ENCODE measurements at places on chromosomes 12 and 14. TPM values are rescaled to one million over a fixed set of nuclear protein-coding genes. Genes with fewer than 3 reads are reported as not detected.

DNA sequence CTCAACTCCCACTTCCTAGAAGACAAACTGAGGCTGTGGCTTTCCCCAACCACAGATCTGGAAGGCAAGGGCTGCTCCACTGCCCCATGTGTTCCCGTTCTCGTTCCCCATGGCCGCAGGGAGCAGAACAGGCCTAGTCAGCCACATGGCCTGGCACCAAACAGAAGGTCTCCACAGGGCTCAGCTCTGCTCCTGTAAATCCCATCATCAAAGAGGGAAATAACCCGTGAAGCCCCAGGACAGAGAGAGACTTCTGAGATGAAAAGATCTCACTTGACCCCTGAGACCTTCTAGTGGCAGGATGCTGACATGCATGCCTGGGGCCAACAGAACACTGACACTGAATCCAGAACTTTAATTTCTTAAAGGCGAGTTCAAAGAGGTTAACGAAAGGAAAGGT lies 68.9 kb downstream of the BCL11B start:
- DNase-seq, result no peak

The WNT1 gene
- total RNA-seq, result 1.2 TPM

GRCh38 chr12:20280515-20280914 lies 87.8 kb upstream of the PDE3A start:
- DNase-seq, result no peak

DNA sequence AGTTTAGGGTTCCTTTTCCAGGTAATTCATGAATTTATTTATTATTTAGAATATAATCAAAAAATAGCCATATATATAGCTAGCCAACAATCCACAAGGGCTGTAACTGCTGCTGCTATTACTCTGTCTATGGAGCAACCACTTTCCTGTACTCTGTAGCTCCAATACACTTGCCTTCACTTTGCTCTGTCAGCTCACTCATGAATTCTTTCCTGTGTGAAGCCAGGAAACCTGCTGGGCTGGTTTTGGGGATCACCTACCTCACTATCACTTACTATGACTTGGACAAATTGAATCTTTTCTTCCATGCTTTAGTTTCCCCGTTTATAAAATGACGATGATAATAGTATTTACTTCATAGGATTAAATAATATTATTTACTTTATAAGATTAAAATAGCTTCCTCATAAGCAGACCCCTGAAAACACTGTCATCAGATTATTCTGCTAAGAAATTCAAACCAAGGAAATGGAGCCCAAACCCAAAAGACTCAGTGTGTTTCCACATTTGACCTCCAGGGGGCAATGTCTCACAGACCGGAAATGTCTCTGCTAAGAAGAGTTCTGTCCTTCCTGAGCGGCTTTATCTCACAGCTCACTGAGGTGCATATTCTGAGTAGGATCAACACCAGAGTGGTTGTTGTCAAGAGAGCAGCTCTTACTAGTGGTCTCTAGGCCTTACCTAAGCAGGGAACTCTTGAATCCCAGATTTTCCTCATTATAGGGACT lies 457.1 kb downstream of the DAD1 start:
- peak; percentile 40 for DNase-seq

DNA sequence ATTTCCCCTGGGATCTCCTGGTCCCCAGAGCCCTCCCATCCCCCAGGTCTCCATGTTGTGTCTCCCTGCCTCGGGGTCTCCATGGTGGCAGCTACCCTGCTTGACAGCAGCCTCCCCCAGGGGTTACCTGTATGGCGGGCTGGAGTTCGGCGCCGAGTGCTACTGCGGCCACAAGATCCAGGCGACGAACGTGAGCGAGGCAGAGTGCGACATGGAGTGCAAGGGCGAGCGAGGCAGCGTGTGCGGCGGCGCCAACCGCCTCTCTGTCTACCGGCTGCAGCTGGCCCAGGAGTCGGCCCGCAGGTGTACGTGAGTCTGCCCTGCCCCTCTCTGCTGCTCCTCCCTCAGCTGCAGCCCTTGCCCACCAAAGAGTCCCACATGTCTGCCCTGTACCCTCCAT lies 80.9 kb downstream of the WSCD2 start:
- DNase-seq, result no peak
